ENCODE measurements at places on chromosomes 4 and X.
A peak's percentile ranks its signal among the peaks of the same experiment; 100 is the strongest.

DNA sequence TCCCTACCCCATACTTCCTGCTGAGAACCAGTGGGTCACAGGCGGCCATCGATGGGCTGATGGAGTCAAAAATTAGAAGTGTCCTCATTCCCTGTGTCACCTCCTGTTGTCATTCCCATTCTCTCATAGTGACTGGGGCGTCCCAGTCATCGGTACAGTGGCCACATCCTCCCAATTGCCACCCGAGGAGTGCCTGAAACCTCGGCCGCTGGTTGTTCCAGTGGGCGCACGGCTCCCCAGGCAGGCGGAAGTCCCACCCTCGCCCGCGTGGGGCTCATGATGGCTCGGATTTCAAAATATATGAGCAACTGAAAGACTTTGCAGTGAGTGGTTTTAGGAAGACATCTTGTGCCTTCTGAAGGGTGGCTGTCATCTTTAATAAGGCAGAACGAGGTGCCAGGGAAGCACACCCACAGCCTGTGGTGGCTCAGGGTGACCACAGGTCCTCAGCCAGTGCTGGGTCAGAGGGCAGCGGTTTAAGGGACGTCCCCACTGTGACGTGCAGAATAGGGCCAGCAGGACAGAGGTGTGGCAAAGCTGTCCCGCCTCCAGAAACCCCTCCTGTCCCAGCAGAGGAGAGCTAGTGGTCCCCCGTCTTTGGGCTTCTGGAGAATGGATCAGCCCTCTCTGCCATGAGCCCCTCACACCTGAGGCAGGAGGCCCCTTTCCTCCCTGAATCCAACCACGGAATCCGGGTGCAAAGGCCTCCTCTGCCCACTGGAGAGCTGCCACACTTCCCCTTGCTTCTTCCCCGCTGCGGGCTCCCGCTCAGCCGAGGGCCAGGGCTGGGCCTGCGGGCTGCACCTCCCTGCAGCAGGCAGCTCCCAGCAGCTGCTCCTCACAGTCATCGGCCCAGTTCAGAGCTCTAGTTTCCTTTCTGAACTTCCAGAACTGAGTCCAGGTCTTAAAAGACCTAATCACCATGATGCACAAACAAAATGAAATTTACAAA is 90.4 kb downstream of the ABLIM2 start:
- H3K36me3 ChIP-seq = peaks cover 7% of the 10 kb centered on the region
- H3K4me1 ChIP-seq = no peaks in the 10 kb centered on the region
- H3K27me3 ChIP-seq = no peaks in the 10 kb centered on the region
- DNase-seq = no peak
- H3K4me3 ChIP-seq = no peak overlapping the region
- no peak overlapping the region for H3K27ac ChIP-seq

GRCh38 chr4:57103051-57103450 is 7.1 kb downstream of the IGFBP7 start:
- no peaks in the 10 kb centered on the region for H3K36me3 ChIP-seq
- no peak for DNase-seq
- no peaks in the 10 kb centered on the region for H3K4me1 ChIP-seq
- no peak overlapping the region for H3K4me3 ChIP-seq
- no peaks in the 10 kb centered on the region for H3K27me3 ChIP-seq

GRCh38 chr4:26782168-26782829 is 78.3 kb upstream of the STIM2 start:
- H3K27ac ChIP-seq = no peak overlapping the region
- H3K27me3 ChIP-seq = no peaks in the 10 kb centered on the region
- H3K4me3 ChIP-seq = no peak overlapping the region
- H3K36me3 ChIP-seq = no peaks in the 10 kb centered on the region
- DNase-seq = no peak

GRCh38 chr4:52606726-52607125 is 52.4 kb downstream of the USP46 start:
- no peak for DNase-seq
- no peak overlapping the region for H3K27ac ChIP-seq
- peaks cover 80% of the 10 kb centered on the region for H3K36me3 ChIP-seq
- no peaks in the 10 kb centered on the region for H3K27me3 ChIP-seq
- no peak overlapping the region for H3K4me3 ChIP-seq

GRCh38 chr4:150999086-150999485 is 16.0 kb downstream of the LRBA start:
- DNase-seq = no peak
- peaks cover 11% of the 10 kb centered on the region for H3K36me3 ChIP-seq
- H3K4me1 ChIP-seq = no peaks in the 10 kb centered on the region
- no peak overlapping the region for H3K27ac ChIP-seq

DNA sequence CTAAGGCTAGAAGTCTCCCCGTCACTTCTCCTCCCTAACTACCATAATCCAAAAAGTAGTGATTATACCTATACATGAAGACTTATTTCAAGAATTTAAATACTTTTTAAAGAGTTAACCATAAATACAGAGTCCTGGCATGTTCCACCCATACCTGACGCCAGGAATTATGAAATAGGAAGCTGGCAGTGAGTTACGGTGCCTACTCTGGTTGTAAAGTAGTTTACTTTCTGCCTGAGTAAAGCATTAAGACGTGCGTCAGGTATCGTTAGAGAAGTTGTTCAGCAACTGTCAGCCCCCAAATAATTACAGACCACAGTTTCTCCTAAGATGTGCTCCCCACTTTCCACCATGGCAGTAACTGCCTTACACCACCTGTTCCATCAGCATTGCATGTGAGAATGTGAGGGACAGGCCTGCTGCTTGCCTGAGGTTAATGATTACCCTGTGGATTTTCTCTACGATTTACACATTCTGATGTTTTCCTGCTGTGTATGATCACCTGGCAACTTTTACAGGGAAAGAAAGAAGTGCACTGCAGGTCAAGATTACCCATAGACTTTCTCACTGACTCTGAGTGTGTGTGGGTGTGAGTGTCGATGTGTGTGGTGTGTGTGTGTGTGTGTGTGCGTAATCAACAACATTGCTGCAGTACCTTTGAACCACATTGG is 92.3 kb upstream of the SLC7A11 start:
- no peak overlapping the region for H3K4me3 ChIP-seq
- DNase-seq = no peak
- H3K4me1 ChIP-seq = no peaks in the 10 kb centered on the region
- no peaks in the 10 kb centered on the region for H3K27me3 ChIP-seq
- H3K27ac ChIP-seq = no peak overlapping the region

- DNase-seq = no peak
- no peak overlapping the region for H3K27ac ChIP-seq
Observed at GRCh38 chrX:17266136-17266535, 108.9 kb upstream of the NHS start.

- H3K4me3 ChIP-seq = no peak overlapping the region
- no peaks in the 10 kb centered on the region for H3K27me3 ChIP-seq
- peak; percentile 53 for DNase-seq
- H3K4me1 ChIP-seq = no peaks in the 10 kb centered on the region
- H3K36me3 ChIP-seq = peaks cover 13% of the 10 kb centered on the region
Observed at GRCh38 chrX:135086197-135086854, 34.0 kb downstream of the ETDB start.

DNA sequence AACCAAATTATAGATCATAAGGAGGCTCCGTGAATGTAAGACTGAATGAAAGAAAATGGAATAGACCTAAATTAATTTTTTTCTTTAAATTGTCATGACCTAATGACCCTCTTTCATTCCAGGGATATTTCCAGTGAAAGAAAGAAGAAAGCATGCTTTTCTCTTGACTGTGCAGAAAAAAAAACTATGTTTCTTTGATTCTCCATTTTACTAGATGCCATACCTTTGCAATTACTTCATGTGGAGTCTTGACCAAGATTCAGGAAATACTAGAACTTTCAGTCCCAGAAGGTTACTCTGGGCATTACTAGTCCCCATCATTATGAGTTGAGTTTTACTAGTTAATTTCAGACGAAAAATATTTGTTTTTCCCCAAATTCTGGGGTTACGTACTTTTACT is 6.4 kb upstream of the COMMD8 start:
- H3K4me3 ChIP-seq = no peak overlapping the region
- H3K27ac ChIP-seq = no peak overlapping the region
- no peaks in the 10 kb centered on the region for H3K27me3 ChIP-seq
- DNase-seq = no peak
- H3K36me3 ChIP-seq = no peaks in the 10 kb centered on the region

DNA sequence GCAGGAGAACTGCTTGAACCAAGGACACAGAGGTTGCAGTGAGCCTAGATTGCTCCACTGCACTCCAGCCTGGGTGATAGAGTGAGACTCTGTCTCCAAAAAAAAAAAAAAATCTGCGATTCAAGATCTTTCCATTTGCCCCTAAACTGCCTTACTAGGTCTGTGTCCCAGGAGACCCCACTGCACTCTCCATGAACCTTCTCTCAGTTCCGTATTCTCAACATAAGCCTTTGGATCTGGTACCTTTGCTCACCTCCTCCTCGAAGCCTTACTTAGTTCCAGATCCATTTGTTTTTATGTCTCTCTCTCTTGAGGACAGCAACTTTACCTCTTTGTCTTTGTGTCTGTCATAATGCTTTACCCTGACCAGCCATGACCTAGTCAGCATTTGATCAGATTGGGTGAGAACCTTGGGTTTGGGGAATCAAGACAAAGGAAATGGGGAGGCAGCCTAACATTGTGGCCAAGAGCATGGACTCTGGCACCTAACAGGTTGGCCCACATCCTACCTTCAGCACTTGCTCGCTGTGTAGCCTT is 33.7 kb downstream of the BST1 start:
- no peak overlapping the region for H3K4me3 ChIP-seq
- DNase-seq = no peak
- peaks cover 2% of the 10 kb centered on the region for H3K36me3 ChIP-seq
- H3K4me1 ChIP-seq = no peaks in the 10 kb centered on the region
- no peak overlapping the region for H3K27ac ChIP-seq

DNA sequence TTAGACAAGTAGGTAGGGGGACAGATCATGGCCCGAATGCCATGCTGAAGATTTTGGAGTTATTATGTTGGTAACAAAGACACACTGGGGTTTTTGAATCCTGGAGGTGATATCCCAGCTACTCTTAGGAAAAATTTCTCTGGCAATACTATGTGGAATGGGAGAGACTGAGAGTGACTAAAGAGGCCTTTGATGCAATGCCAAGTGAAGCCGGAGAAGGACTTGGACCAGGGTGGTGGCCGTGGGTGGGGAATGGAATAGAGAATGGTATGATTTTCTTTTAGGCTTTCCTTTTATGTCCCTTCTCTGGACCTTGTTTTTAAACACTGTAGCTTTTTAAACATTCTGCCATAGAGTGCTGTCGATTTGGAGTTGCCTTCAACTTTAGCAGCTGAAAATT is 141.6 kb downstream of the DCLK2 start:
- H3K27ac ChIP-seq = no peak overlapping the region
- DNase-seq = no peak
- H3K4me3 ChIP-seq = no peak overlapping the region

DNA sequence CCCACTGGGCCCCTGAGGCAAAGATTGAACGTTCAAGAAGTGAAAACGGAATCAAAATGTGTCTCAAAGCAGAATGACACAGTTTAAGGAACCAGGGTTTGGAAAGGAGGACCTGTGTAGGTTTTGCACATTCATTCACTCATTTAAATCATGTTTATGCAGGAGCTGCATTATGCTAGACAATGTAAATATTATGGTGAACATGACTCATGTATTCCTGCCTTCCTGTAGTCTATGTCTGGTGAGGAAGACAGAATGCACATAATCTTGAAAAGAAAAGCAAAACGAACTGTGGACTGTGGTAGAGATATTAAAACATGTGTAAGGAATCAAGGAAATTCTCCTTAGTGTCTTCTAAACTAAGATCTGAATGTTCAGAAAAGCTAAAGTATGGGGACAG is 311.8 kb upstream of the SMIM31 start:
- H3K36me3 ChIP-seq = no peaks in the 10 kb centered on the region
- H3K4me1 ChIP-seq = no peaks in the 10 kb centered on the region
- no peak overlapping the region for H3K4me3 ChIP-seq
- no peak for DNase-seq
- no peaks in the 10 kb centered on the region for H3K27me3 ChIP-seq
- no peak overlapping the region for H3K27ac ChIP-seq

DNA sequence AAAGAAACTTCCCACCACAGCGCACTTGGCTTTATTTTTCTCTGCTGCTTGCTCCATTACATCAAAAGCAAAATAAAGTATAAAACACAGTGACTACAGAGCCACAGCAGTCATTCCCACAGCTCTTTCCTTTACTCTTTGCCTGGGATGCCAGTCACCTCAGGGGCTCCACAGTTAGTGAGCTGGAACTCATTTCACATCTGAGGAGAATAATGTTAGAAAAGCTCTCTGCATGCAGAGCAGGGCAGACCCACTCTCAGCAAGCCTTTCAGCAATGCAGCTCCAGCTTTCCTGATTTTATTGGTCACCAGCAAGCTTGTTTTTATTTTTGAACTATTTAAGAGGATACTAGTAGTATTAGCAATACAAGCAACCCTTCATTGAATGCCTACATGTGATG is 13.8 kb downstream of the GRXCR1 start:
- H3K27me3 ChIP-seq = no peaks in the 10 kb centered on the region
- H3K36me3 ChIP-seq = no peaks in the 10 kb centered on the region
- no peaks in the 10 kb centered on the region for H3K4me1 ChIP-seq
- DNase-seq = no peak
- no peak overlapping the region for H3K27ac ChIP-seq
- no peak overlapping the region for H3K4me3 ChIP-seq

- no peak overlapping the region for H3K27ac ChIP-seq
- DNase-seq = no peak
- H3K36me3 ChIP-seq = peaks cover 10% of the 10 kb centered on the region
- peaks cover 4% of the 10 kb centered on the region for H3K27me3 ChIP-seq
Observed at GRCh38 chrX:121052122-121052521, 4.7 kb downstream of the GLUD2 start.

GRCh38 chr4:183885205-183885720 is 19.8 kb upstream of the STOX2 start:
- DNase-seq = no peak
- H3K36me3 ChIP-seq = no peaks in the 10 kb centered on the region
- no peaks in the 10 kb centered on the region for H3K27me3 ChIP-seq
- no peak overlapping the region for H3K4me3 ChIP-seq

- peaks cover 17% of the 10 kb centered on the region for H3K36me3 ChIP-seq
- H3K4me3 ChIP-seq = no peak overlapping the region
- no peaks in the 10 kb centered on the region for H3K27me3 ChIP-seq
- no peak overlapping the region for H3K27ac ChIP-seq
Observed at GRCh38 chr4:25845841-25846653, 16.7 kb downstream of the SEL1L3 start.

DNA sequence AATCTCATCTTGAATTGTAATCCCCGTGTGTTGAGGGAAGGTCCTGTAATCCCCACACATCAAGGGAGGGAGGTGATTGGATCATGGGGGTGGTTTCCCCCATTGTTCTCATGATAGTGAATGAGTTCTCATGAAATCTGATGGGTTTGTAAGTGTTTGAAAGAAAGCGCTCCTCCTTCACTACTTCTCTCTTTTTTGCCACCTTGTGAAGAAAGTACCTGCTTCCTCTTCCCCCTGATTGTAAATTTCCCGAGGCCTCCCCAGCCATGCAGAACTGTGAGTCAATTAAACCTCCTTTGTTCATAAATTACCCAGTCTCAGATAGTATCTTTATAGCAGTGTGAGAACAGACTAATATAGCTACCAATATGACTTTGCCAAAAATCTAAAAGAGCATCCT is 41.1 kb downstream of the GBA3 start:
- H3K4me1 ChIP-seq = no peaks in the 10 kb centered on the region
- no peaks in the 10 kb centered on the region for H3K36me3 ChIP-seq
- no peaks in the 10 kb centered on the region for H3K27me3 ChIP-seq

GRCh38 chr4:127162741-127163140 is 470.0 kb upstream of the INTU start:
- H3K27me3 ChIP-seq = no peaks in the 10 kb centered on the region
- H3K4me1 ChIP-seq = no peaks in the 10 kb centered on the region
- no peak overlapping the region for H3K27ac ChIP-seq

- H3K36me3 ChIP-seq = no peaks in the 10 kb centered on the region
- no peaks in the 10 kb centered on the region for H3K4me1 ChIP-seq
- H3K27me3 ChIP-seq = no peaks in the 10 kb centered on the region
- DNase-seq = no peak
- H3K4me3 ChIP-seq = no peak overlapping the region
Observed at GRCh38 chr4:73612032-73612431, 8.2 kb downstream of the RASSF6 start.

Data from H9 (cell line).